ENCODE measurements at places on chromosomes 3 and 15.
A peak's percentile ranks its signal among the peaks of the same experiment; 100 is the strongest.

- no peak for DNase-seq
Measured at GRCh38 chr3:136343446-136343845, 93.3 kb downstream of the PCCB start.

GRCh38 chr3:50950591-50950990, 275.9 kb downstream of the DOCK3 start:
- DNase-seq, result peak; percentile 19

DNA sequence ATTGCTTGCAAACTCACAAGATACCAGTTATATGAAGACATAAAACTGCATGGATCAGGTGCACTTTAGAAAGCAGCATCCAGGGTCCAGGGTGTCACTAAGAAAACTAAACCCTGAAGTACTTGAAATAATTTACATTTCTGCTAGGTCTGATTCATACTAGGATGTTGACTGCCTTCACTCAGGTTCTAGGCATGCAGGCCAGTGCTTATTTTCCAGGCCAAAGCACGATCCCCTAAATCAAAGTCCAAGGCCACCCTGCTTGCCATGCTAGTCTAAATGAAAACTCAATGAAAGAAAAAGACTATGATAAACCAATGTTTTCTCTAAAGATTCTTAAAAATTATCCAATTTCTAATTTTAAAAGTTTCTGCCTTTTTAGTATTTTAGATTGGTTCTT, 49.4 kb downstream of the GREM1 start:
- DNase-seq, result no peak

- no peak for DNase-seq
Measured at GRCh38 chr3:125443923-125444322, 68.8 kb upstream of the ZNF148 start.

DNA sequence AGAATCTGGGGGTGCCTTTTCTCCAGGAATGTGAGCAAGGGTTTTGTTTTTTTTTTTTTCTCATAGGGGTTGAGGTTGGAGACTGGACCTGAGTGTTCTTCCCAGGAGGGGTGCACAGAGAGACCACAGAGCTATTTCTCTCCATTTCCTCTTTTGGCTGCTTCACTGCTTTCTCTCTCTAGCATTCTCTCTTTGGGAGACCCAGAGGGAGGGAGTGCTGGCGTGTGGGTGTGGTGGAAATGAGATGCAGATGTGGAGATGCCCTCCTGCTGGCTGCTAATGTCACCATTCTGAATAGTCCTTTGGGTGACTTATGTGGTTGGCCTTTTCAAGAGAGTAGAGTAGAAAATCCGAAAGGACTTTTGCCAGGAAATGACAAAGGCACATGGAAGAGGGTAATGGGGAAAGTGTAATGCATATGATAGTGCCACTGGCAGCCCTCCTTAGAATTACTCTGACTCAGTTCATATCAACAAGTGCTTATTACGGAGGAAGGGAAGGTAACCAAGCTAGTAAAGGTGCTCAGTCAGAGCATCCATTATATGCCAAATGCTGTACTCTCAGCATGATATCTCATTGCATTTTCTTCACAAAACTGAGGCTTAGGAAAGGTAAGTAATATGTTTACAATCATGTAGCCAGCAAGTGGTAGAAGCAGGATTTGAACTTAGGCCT, 1.9 kb downstream of the SYN2 start:
- no peak for DNase-seq

GRCh38 chr15:62164396-62165103, 535 bp downstream of the C2CD4B start:
- DNase-seq, result no peak

DNA sequence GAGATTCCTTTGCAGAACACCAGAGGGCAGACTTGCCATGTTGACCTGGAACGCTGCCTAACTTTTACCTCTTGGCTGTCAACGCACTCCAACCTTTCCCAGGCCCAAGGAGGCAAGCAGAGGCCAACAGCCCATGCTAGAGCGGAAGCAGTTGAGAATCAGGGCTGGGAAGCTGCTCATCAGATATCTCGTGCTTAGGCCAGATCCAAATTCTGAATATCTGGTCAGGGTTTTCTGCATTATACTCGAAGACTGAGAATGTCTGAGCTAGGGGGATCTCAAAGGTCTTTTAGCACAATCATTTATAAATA, 2.5 kb downstream of the XIRP1 start:
- peak; percentile 77 for DNase-seq

- DNase-seq, result no peak
Measured at GRCh38 chr3:57855281-57855680, 99.2 kb downstream of the SLMAP start.

- no peak for DNase-seq
Measured at GRCh38 chr15:78097667-78098066, 5.3 kb downstream of the SH2D7 start.

DNA sequence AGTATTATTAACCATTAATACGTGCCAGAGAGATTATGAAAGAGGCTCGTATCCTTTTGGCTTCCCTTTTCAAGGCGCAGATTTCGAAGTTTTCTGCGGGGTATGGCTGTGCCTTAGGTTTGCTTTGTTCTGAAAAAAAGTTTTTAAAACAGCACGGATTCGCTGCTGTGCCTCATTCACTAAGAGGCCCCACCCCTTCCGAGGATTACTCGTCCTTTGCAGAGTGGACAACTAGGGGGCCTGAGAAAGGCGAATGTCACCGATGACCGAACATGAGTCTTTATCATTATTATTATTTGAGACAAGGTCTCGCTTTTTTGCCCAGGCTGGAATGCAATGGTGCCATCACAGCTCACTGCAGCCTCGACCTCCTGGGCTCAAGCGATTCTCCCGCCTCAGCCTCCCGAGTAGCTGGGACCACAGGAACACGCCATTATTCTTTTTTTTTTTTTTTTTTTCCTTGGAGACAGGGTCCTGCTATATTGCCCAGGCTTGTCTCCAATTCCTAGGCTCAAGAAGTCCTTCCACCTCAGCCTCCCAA, 684 bp upstream of the RPS27L start:
- DNase-seq, result peak; percentile 65

DNA sequence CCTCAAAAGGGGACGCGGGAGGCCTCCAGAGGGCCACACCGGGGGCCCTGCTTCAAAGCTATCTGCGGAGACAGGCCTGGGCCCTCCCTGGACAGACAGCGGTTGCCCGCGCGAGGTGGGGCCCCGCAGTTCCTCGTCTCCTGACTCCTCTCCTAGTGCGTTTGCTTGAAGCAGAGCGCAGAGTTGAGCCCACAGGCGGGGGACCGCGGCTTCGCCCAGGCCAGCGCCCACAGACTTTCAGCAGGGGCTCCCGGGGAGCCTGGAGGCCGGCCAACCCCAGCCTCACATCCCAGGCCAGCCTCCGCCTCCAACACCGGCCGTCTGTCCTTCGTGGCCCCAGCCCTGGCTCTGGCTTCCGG, 540 bp upstream of the ADAMTS7 start:
- DNase-seq, result no peak

GRCh38 chr3:100978011-100978659, 15.1 kb downstream of the ABI3BP start:
- DNase-seq, result no peak

GRCh38 chr3:182716114-182716688, 77.1 kb upstream of the ATP11B start:
- DNase-seq, result no peak

DNA sequence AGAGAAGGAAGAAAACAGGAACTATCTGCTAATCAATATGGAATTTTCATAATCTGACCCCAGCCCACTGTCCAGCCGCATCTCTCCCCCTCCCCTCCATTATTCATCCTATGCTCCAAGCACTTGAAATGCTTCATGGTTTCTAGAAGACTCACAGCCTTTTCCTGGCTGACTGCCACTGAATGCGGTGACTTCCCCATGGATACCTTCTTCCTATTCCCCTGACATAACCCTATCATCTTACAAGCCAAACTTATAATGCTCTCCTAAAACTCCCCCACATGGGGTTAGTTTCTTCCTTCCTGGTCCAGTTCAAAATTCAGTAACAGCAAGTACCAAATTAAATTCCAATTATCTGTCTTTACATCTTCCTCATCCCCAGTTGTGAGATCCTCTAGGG, 31.2 kb upstream of the PTX3 start:
- no peak for DNase-seq

DNA sequence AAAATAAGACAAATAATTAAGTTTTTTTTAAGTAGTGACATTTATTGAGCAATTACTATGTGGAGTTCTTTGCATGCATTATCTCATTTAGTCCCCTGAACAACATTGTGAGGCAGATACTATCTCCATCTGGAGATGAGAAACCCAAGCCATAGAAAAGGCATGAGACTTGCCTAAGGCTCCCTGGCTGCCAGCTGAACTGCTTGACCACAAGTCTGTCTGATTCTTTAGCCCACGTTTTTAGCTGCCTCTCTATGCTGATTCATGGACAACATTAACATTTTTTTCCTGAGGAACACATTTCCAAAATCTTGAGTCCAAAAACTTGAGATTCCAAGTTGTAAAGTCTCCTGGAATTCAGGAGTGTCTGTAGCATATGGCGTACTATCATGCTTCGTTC, 263.6 kb upstream of the GOLGA6L4 start:
- DNase-seq, result no peak

GRCh38 chr3:195064300-195064931, 206.5 kb downstream of the XXYLT1 start:
- no peak for DNase-seq

GRCh38 chr3:132448216-132448961, 31.1 kb downstream of the DNAJC13 start:
- no peak for DNase-seq

DNA sequence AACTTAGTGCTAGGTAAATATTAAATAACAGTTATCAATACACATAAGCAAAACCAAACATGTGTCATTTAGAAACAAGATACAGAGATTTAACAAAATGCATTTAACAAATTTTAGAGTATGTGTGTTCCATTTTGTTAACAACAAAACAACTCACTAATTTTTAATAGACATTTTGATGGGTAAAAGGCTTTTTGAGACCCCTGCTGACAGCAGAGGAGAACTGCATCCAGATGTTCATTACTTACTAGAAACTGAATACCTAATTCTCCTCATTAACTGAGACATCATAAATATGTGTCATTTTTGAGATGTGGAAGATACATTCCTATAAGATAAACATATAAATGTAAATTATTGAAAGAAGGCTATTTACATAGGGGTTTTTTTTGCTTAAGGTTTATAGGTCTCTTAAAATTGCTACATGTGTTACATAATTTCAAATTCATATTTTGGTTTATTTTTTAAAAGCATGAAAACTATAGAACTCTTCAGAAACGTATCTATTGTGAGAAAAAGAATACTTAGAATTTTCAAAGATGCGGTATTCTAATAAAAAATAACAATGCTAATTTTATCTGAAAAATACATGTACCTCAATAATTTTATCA, 1009.8 kb downstream of the TUSC7 start:
- peak; percentile 12 for DNase-seq

- DNase-seq, result no peak
Measured at GRCh38 chr15:101039461-101039860, 120.3 kb downstream of the LRRK1 start.

- no peak for DNase-seq
Measured at GRCh38 chr3:61899700-61900462, 338.5 kb downstream of the PTPRG start.

DNA sequence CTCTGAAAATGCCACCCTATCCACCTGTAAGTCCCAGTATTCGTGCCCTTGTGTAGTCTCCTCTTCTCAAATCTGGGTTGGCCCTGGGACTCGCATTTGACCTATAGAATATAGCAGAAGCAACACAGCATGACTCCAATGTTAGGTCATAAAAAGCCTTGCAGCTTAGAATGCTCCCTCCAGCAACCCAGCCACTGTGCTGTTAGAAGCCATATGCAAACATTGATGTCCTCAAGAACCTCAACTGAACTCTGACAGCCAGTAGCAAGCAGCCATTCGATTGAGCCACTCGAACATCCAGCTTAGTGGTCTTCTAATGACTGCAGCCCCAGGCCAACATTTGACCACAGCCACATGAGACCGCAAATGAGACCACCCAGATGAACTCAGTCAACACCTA, 26.6 kb downstream of the MECOM start:
- DNase-seq, result no peak

DNA sequence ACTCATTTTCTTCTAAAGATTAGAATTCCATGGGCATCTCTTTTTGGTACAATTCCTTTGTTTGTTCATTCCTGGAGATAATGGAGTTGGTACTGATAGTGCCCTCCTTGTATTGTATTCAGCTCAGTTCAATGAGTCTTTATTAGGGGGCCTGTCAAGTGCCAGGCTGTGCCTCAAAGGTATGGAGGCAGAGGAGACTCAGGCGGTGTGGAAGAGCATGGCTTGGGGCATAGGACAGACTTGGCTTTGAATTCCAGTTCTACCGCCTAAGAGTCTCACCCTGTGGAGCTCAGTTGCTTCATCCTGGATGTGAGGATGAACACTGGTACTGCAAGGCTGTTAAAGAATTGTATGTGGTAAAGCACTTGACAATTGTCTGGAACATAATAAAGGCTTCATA, 196.6 kb upstream of the IL12A start:
- no peak for DNase-seq

GRCh38 chr15:69735121-69735520, 282.5 kb downstream of the RPLP1 start:
- DNase-seq, result no peak

GRCh38 chr3:49718858-49719213, 648 bp downstream of the AMIGO3 start:
- DNase-seq, result no peak

DNA sequence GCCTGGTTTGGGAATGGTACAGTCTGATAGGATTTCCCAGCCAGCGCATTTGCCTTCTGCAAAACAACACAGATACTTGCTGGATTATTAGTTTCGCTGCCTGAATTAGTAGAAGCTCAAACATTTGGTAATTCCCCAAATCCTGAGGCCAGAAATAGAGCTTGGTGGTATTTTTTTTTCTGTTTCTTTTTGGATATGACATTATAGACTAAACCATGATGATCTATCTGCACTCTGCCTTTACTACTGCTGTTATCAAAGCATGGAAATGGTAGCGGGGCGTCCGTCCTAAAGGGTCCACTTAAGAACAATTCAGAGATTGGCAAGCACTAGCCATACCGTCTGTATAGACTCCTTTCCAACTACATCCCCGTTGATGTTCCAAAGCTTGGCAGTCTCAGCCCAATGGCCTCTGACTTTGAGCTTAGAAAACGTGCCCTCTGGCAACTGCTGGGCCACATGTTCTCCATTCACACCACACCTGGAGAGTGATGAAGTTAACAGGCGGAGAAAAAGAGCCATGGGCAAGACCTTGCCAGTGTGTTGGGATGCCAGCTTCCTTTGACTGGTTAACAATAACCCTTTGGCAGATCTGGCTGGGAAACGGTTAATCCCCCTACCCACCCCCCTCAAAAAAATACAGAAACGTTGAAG, 241.0 kb upstream of the NR2F2 start:
- no peak for DNase-seq

GRCh38 chr3:177642804-177643125, 445.5 kb upstream of the TBL1XR1 start:
- no peak for DNase-seq

GRCh38 chr3:110026421-110026820, 689.1 kb upstream of the DPPA4 start:
- no peak for DNase-seq

GRCh38 chr15:54687628-54688027, 509.1 kb downstream of the RSL24D1 start:
- no peak for DNase-seq

DNA sequence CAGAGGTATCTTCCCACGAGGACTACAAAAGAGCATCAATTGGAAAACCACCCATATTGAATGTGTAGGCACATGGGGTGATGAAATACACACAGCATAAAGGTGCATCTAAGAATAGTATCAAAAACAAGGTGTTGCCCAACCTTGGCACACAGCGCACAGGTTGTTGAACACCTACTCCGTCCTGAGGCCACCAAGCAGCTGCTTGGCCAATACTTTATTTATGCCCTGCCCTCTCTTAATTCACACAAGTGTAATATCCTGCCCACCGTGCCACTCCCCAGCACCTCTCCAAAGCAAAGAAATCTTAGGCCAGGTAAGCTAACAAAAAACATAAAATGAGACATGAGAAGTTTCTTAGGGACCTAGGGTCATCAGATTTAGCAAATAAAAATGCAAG, 31.2 kb downstream of the WWTR1 start:
- DNase-seq, result no peak
